ENCODE measurements at places on chromosomes 2 and 18.
A peak's percentile ranks its signal among the peaks of the same experiment; 100 is the strongest.

DNA sequence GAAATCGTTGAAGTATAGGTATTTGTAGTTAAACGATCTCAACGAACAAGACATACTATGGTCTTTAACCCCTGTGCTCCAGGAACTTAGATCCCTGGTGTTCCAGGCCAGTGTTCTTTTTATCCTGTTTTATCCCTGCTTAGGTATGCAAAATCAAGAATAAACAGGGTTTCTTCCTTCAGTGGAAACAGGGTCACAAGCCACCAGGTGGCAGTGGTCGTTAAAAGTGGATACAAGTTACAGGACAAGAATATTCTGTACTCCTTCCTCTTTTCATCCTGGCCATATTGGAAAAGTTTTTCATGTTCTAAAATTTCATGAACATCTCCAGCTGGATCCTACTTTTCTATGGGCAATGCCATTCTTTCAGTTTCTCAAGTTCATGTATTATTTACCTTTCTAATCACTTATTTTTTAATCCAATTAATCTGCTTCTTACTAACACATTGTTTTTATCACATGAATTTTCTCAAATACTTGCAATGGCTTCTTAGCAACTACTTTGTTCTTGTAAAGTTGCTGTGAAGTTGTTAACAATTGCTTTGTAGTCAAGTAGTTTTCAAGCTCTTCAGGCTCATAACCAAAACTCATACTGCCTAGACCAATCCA, 16.4 kb upstream of the HNMT start:
- DNase-seq, result peak; percentile 24

GRCh38 chr2:239467281-239467955, 66.6 kb upstream of the HDAC4 start:
- DNase-seq, result no peak

DNA sequence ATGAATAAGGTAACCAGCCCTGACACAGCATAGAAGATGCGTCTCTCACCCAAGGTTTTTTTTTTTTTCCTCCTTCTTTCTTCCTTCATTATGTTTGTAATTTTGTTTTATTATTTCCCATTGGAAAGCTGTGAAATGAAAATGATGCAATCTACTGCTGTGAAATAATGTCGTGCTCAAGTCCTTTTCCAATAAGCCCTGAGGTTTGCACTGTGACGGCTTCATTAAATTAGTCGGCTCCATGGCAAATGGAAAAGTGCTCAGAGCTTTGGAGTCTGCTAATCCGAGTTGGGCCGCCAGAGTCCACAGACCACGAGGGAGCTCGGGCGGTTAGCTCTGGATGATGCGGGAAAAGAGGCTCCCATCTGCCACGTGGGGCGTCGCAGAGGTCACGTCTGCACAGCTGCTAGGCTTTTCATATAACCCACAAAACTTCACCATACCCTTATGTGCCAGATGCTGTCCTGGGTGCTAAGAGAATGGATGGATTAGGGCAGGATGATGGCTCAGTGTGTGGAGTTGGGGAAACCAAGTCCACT, 92.3 kb upstream of the CAPN13 start:
- no peak for DNase-seq

- no peak for DNase-seq
Measured at GRCh38 chr2:43851011-43851980, 12.5 kb downstream of the ABCG8 start.

DNA sequence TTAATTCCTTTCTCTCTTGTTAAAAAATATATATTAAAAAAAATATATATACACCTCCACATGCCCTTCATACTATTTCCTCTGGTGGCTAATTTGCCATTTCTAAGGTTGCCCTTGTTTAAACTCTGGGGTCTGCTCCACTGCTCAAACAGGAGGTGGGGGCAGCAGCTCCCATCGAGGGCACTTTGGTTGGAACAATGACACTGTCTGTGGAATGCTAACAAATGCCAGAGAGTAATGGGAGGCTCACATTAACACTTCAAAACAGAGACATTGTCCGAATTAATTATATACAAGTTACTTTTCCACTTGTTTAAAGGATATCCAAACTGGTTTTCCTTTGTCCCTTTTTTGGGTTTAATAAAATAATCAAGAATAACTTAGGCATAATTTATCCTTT, 58.8 kb upstream of the CD302 start:
- DNase-seq, result no peak

DNA sequence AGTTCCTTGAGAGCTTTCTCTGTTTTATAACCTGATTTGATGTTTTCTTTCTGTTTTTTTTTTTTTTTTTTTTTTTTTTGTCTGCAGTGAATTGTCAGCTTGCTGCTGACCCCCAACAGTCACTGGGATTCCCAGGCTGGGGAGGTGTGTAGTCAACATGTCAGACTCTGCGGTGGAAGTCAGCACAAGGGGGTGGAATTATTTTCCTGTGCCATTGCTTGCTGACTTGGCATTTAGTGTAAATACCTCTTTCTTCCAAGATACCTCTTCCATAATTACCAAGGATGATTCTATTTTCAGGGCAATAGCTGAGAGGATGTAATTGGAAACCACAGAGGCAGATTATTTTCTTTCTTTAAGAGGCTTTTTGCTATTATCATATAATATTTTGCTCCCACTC, 266.3 kb downstream of the CCDC85A start:
- DNase-seq, result no peak

GRCh38 chr2:7759898-7760297, 842.7 kb downstream of the RNF144A start:
- no peak for DNase-seq

GRCh38 chr2:83282043-83282795, 1176.9 kb downstream of the SUCLG1 start:
- DNase-seq, result no peak

DNA sequence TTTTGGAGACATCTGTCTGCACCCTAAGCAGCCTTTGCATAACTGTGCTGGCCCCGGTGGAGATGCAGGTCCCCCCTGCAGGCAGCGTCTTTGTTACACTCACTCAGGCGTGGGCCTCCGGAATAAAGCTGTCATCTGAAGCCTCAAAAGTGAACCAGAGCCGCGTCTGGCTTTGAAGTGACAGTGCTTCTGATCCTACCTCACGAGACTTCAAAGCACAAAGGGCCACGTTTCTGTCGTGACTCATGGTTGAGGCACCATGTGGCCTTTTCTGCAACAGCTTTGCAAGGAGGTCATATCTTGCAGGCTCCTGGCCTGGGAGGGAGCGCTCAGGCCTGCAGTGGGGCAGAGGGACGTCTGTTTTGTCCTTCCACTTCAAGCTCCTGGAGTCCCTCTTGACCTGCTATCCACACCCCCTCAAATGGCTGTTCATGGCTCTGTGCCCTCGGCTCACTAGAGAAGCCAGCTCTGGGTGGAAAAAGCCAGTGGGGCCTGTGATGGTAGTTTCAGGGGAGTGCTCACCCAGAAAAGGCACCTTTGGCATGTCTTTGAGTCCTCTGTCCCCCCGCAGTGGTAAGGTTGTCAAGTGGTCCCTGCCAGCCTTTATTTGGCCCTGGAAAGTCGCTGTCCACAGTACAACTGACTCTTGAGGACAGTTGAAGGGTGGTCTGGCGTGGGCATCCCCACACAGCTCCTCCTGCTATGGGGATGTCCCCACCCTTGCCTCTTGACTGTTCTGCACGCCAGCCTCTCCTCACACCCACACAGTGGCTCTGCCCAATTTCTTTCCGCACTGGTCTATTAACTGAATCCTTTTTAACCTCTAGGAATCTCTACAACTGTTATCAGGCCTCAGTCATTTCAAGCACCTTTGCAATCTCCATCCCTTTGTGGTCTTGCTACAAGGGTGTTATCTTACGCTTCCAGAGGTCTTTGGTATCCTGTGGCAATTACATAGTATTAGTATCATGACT, 19.3 kb downstream of the GPR55 start:
- DNase-seq, result peak; percentile 86

GRCh38 chr18:37166491-37166890, 337.6 kb downstream of the KIAA1328 start:
- DNase-seq, result no peak

GRCh38 chr2:233065954-233066470, 5.9 kb downstream of the INPP5D start:
- no peak for DNase-seq

- no peak for DNase-seq
Measured at GRCh38 chr2:145412155-145412554, 892.2 kb upstream of the ZEB2 start.

GRCh38 chr2:126736133-126736874, 80.3 kb downstream of the GYPC start:
- DNase-seq, result no peak

DNA sequence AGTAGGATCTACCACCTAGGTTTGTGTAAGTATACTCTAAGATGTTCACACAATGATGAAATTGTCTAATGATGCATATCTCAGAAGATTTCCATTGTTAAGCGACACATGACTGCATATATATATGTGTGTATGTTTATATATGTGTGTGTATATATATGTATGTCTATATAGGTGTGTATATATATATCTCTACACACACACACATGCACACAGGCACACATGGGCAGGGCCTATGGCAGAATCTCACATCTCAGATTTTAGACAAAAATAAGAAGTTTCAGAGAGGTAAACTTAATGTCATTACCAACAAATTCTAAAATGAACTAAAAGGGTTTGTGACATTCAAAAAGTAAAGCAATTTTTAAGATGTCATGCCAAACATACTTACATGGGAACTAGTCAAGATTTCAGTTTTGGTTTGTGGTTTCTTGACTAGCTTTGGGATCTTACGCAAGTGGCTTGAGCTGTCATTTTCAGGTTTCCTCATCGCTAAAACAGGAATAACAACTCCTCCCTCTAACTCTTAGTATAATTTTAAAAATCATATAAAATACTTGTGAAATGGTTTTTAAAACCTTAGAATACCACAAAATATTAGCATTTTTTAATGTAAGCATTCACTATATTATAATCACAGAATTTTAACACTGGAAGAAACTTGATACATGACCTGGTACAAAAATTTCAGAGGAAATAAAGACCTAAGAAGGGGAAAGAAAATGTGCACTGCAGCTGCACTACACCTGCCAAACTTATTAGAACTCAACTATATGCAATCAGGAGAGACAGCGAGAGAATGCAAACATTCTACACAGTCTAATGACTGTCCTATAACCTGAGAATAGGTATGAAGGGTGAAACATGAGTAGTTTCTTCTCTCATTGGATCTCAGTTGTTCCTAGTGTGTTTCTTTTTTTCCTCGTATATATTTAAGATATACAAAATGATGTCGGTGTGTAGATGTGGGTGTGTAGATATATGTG, 75.7 kb downstream of the TTC21B start:
- DNase-seq, result no peak

DNA sequence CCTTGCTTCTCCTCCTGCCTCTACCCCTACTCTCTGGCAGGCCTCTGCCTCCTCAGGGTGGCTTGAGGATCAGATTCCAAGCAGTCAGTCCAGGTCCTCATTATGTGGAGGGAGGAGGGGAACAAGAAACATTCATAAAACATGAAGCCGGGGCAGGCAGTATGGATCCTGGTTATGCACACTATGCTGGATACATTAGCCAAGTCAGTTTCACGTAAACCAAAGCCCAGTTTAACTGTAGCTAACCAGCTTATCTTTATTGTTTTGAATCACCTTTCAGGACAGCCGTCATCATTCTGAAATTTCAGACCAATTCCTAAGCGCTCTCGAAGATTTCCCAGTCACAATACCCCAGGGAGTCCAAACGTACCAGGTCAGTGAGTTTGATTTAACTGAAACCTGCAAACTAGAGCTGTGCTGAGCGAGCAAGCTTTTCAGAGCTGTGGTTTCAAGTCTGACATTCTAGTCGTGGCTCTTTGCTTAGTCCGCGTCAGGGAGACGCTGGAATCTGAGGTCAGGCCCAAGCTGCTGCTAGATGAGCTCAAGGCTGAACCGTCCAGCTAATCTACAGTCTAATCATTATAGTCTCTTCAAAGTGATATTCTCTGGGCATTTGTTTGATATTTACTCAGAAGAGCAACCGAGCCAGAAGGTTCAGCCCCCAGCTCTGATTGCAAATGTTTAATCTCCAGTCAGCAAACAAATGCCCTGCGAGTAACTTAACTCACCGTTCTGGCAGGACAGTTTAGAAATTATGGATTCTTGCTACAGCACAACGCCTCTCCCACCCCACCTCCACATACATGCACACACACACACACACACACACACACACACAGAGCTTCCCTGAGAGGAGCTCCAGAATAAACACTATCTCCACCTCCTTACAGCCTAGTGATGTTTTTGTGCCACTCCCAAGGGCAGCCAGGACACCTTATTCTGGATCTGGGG, 63.8 kb upstream of the BZW1 start:
- no peak for DNase-seq

GRCh38 chr18:2978208-2978607, 34.7 kb downstream of the LPIN2 start:
- no peak for DNase-seq

DNA sequence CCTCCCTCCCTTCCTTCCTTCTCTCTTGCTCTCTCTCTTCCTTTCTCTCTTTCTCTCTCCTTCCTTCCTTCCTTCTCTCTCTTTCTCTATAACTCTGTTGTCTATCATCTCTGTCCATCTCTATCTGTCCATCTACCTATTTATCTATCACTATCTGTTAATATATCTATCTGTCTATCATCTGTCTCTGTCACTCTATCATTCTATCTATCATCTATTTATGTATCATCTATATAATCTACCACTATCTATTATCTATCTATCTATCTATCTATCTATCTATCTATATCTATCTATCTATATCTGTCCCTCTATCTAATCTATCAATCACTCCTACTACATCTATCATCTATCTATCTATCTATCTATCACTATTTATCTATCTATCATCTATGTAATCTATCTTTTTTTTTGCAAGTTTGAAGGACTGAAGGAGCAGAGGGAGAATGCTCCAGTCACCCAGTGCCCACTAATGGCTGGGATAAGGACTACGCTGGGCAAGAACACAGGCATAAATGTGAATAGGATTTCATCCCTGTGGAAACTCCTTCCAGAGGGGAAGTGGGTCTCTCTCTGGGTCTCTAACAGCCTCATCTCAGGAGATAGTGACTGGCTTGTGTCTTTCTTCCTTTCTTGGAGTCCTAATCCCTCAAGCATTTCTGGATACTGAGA, 427.0 kb downstream of the LPIN1 start:
- DNase-seq, result no peak

DNA sequence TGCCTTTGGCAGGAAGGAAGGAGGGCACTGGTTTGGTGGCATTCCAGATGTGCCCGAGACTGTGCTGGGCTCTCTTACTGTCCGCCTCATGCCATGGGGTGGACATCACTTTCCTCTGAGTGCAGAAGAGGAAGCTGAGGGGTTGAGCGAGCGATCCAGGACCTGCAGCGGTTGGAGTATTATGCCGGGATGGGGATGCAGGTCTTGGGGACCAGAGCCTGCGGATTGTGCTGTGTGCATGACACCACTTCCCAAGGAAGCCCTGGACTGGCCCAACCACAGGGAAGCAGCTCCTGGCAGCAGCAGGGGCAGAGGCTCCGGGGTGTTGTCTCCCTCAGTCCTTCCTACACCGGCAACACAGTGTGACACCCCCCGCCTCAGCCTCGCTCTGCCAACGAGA, 44.5 kb downstream of the ATP6V1C2 start:
- DNase-seq, result no peak

- DNase-seq, result no peak
Measured at GRCh38 chr2:9276074-9276473, 69.5 kb downstream of the ASAP2 start.

- DNase-seq, result no peak
Measured at GRCh38 chr2:16554060-16554583, 111.5 kb downstream of the CYRIA start.

- no peak for DNase-seq
Measured at GRCh38 chr2:85735691-85736090, 18.1 kb upstream of the ATOH8 start.

- DNase-seq, result no peak
Measured at GRCh38 chr2:55120634-55121359, 70.5 kb upstream of the RTN4 start.
